ENCODE measurements at places on chromosomes 4 and X. TPM values are rescaled to one million over a fixed set of nuclear protein-coding genes. Genes with fewer than 3 reads are reported as not detected.

DNA sequence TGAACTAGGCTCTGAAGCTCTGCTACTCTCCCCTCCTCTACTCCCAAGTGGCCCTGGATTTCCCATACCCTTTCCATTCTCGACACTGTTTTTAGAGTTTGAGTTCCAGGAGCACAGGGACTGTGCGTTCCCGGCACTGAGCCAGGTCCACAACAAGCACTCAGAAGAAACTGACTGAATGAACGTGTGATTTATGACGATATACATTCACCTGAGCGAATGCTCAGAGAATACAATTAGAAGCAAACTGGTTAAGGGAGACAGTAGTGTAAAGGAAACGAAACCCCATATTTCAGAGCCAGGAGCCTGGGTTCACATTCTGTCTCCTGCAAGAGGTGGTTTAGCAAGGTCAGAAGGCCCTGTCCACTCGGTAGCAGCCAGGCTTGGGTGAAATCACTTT is 1.4 kb upstream of the KIAA0232 start:
- DNase-seq = no peak

- no peak for DNase-seq
Observed at GRCh38 chrX:115360220-115360781, 70.8 kb downstream of the LUZP4 start.

DNA sequence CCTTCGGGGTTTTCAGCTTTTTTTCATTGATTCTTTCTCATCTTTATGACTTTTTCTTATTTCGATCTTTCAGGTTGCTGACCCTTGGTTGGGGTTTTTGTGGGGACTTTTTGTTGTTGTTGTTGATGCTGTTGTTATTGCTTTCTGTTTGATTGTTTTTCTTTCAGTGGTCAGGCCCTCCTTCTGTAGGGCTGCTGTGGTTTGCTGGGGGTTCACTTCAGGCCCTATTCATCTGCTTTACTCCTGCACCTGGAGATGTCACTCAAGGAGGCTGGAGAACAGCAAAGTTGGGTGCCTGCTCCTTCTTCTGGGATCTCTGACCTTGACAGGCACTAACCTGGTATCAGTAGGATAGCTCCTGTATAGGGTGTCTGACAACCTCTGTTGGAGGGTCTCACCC is 39.9 kb upstream of the PCDH18 start:
- DNase-seq = no peak

DNA sequence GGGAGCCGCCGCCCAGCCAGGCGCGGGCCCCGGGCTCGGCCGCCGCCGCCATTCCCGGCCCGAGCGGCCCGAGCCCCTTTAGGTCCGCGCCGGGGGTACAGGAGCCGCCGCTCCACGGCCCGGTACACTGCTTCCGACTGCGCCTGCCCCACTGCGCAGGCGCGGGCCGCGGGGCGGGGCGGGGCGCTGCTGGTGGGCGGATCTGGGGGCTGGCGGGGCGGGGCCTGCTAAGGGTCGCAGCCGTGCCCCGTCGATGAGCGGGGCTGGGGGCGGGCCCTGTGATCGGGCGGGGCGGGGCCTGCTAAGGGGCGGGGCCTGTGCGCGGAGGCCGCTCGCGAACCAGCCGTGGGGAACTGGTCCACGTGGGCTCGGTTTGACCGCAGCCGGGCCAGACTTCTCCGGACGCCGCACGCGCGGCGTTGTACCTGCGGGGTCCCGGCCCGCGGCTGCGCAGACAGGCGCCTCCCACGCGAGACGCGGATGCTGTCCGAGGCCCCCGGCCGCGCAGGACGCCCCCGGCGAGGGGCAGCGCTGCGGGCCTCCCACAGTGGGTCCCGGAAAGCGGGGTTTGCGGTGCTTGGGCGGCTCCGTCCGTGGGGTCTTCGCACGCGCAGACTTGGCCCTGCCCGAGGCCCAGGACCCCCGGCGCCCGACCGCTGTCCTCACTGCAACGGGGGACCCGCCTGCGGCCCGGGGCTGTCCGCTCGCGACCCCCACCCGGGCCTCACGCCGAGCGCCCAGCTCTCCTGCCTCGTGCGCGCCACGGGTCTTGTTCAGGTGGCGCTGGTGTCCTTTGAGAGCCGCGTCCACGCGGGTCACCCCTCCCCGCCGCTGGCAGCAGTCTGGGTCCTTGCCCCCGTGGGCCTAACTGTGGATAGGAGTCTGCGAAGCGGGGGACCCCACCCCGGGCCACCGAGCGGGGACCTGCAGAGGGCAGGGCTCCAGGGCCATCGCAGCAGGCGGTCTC is at the start of gene DGKQ:
Gene DGKQ, minus strand, starts transcription at position 139 of the 967 bp plus-strand sequence. Its CDS starts 87 bp downstream, at position 52.
- peak; percentile 89 for DNase-seq

GRCh38 chrX:2701600-2701999 is 10.5 kb downstream of the CD99 start:
- no peak for DNase-seq

GRCh38 chrX:53686151-53686885 is at the start of gene HUWE1:
TSS of gene HUWE1 (minus strand) at chrX:53686719. CDS start at chrX:53654107, 32,612 bp downstream.
- peak; percentile 64 for DNase-seq

DNA sequence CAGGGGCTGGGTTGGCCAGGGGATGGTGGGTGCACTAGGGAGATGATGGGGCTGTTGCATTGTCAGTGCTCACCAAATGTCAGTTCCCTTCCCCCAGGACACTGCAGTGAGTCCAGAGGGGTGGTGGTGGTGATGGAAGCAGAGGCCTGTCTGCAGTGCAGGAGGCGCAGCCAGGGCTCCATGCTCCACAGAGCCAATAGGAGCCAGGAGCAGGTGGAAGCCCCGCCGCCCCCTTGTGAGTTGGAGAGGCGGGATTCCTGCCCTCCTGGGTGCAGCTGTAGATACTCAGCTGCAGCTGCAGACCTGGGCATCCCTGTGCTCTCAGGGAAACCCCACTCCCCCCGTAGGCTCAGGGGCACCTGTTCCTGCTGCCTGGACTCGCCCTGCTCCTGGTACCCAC is 284.7 kb downstream of the EVC2 start:
- no peak for DNase-seq

The DCHS2 gene
- total RNA-seq = under 0.01 TPM

DNA sequence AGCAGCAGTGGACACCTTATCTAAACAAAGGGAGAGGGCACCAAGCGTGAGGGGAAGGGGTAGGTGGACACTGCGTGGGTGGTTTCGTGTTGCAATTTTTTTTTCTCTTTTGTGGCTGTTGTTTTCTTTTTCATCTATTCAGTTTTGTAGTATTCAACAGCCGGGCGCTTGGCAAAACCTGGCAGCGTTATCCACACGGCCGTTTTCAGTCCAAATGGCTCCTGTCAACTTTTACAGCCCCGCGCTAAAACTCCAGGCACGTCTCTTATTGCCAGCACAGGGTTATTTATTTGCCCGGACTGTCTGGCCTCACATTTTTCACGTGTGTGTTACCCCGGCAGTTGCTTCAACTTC is 192.2 kb downstream of the BCOR start:
- peak; percentile 87 for DNase-seq

GRCh38 chrX:9864011-9864410 is 77.8 kb downstream of the SHROOM2 start:
- no peak for DNase-seq

DNA sequence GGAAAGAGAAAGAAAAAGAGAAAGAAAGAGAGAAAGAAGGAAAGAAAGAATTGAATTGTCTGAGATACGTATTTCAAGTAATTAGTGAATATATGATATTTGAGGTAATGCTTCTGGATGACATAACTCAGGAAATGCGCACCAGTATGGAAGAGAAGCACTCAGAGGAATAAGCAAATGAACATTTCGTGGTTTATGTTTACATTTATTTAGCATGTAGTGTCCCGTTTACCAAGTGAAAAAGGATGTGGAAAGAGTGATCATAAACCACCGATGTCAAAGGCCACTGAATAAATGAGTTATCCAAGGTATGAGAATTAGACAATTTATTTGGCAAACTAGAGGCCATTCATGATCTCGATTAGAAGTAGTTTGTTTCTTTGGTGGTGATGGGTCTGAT is 200.4 kb downstream of the ARAP2 start:
- peak; percentile 51 for DNase-seq

GRCh38 chr4:11073621-11074051 is 355.1 kb downstream of the HS3ST1 start:
- peak; percentile 15 for DNase-seq

DNA sequence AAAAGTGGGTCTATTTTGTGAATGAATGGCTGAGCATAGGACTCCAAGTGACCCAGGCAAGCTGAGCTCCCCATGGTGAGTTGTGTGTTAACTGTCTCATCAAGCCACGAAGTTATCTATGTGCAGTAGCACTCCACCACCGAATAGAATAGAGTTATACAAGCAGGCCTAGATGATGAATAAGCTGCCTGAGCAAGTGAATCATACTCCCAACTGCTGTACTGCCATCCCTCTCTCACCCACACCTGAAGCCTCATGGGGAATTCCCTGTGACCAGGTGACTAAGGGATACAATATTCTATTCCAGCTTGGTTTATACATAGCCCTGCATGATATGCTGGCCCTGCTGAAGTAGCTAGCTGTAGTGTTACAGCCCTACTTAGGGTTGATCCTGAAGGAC is 38.7 kb downstream of the KDM5C start:
- DNase-seq = no peak

The GPRASP2 gene
- 15.5 TPM for total RNA-seq

The AFM gene
- not detected for total RNA-seq

DNA sequence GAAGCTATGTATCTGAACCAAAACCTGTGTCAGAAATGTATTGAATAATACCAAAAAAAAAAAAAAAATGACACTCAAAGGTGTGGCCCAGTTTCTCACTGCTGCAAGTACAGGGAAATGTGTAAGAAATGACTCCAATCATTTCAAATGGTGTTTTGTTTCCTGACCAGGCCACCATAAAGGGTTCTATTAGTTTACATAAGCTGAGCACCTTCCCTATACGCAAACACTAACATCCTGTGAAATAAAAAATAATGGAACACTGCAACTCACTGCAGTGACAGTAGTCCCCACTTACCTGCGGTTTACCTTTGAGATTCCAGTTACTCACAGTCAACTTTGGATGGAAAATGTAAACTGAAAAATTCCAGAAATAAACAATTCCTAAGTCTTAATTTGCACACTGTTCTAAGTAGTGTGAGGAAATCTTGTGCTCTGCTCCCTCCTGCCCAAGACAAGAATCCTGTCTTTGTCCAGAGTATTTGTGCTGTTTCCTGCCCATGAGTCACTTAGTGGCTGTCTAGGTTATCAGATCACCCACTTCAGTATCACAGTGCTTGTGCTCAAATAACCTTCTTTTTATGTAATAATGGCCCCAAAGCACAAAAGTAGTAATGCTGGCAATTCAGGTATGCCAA is 265.3 kb downstream of the RCHY1 start:
- DNase-seq = peak; percentile 70

The KIAA1210 gene
- not detected for total RNA-seq

DNA sequence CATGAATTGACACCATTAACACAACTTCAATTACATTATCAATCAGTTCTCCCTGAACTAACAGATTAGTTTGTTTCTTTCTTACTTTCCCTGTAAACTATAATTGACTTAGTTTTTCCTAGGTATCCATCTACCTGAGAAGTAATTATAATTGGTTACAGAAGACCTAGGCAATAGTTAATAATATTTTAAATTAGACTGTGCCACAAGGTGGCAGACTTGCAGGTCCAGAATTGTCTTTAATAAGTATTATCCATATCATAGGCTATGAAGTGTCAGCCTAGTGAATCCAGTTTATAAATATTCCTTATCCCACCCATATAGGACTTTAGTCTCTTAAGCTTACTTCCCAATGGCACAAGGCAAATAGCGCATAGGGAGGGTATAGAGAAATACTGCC is 48.9 kb upstream of the FAM47B start:
- no peak for DNase-seq

GRCh38 chrX:43656005-43656494 is at the start of gene MAOA:
TSS of gene MAOA (plus strand) at chrX:43656299. CDS start at chrX:43656342, 43 bp downstream.
- peak; percentile 71 for DNase-seq

GRCh38 chr4:108560616-108561015 is 59.8 kb upstream of the RPL34 start:
- DNase-seq = peak; percentile 65

The KDM5C gene
- total RNA-seq = 149 TPM

DNA sequence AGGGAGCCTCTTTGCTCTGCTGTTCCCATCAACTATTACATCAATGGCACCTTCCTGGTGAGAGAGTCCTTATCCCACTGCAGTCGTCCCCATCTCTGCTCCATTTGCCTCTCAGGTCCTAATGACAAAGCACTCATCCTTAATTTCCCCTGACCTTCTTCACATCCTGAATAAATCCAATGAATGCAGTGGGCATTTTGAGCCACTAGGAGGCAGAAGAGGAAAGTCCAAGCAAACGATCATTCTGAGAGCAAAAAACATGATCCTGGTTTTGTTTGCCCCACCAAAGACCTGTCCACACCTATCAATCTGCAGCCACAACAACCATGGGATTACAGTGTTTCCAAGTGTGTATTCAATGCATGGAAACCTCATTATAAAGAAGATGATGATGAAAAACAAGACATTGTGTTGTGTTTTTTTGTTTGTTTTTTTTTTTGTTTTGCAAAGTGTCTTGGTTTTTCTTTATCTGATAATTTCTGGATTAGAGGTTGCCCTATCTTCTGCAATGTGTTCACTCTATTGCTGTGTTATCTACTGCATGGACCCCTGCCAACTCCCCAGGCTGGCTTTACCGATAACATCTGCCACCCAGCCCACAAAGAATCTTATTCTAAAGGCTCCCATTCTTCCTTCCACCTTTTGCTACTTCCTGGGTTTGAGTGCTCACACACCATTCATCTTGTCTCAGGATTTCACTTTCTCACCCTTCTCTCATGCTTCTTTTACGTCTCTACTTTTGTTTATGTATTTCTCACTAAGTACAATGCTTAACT is 207.2 kb downstream of the NLGN4X start:
- peak; percentile 34 for DNase-seq

- no peak for DNase-seq
Observed at GRCh38 chr4:53113431-53114225, 251.5 kb downstream of the RASL11B start.

DNA sequence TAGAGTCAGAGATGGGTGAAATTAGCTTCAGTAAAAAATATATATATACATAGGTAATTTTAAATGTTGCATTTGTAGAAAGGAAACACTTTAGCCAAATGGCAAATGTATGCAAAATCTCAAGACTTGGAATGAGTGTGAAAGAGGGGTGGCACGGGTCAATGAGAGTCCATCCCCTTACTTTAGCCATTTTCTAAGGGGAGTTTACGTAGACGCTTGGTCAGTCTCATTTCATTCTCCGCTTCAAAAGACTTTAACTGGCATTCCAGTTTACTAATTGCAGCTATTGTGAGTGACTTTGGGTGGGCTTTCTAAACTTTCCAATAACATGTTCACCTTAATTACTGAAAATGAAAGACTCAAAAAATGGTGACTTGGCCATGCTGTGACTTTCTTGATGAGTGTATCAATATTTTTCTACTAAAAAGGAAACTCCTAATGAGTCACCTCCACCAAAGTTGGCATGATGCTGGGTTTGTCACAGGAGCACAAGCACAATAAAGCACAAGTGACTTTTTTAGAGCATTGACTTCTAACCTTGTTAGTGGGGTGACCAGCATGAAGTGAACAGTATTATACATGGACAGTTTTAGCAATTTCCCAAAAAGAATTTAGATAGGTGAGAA is 356.0 kb upstream of the RASGEF1B start:
- DNase-seq = no peak

DNA sequence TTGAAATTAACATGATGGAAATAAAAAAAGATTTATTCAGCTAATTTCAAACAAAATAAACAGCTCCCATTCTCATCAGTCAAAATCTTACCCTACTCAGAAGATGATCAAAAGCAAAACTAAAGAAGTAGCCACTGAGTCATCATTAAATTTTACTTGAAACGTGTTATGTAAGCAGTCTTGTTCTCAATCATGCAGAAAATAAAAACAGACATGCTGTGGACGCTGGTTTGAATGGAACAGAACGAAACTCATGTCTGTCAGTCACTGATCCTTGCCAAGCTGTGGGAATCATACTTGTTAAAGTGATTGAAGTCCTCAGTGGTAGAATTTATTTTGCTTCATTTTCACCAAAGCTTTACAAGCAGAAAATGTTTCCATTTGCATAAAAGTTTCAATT is 77.2 kb upstream of the TLR3 start:
- no peak for DNase-seq

Data from fibroblast of villous mesenchyme (primary cell).